Endothelial cell of umbilical vein (primary cell): ENCODE measurements at places on chromosomes 13 and 19.

DNA sequence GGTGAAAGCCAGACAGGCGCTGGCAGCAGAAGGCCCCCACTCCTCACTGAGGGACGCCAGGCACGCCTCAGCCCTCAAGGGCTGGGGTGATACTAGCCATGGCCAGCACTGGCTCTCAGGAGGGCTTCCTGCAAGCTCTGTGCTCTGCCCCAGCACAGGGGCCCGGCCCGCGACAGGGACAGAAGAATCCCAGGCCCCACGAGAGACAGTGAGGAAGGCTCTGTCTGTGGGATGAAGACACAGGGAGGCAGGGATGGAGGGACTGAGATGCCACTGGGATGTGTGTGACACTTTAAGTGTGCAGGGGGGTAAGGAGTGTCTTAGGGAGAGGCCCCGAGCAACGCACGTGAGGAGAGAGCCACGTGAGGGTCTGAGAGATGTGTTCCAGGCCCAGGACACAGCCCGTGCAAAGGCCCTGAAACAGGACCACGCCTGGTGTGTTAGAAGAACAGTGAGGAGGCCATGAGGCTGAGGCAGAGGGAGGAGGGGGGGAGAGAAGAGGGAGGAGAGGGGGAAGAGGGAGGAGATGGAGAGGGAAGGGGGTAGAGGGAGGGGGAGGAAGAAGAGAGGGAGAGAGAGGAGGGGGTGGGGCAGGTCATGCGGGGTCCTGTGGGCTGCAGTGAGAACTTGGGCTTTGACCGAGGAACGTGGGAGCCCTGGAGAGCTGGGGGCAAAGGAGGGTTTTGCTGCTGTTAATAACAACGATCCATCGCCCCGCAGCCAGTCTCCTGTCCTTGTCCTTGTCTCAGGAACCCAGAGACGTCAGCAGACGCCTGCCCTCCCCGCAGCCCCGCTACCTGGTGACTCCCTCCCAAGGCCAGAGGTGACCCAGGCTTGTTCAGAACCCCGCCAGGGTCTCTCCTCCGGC, 7.2 kb downstream of the RPL36 start:
- peaks cover 7% of the 10 kb centered on the region for H3K36me3 ChIP-seq
- H3K27me3 ChIP-seq: no peaks in the 10 kb centered on the region
- H3K27ac ChIP-seq: no peak overlapping the region
- DNase-seq: no peak

DNA sequence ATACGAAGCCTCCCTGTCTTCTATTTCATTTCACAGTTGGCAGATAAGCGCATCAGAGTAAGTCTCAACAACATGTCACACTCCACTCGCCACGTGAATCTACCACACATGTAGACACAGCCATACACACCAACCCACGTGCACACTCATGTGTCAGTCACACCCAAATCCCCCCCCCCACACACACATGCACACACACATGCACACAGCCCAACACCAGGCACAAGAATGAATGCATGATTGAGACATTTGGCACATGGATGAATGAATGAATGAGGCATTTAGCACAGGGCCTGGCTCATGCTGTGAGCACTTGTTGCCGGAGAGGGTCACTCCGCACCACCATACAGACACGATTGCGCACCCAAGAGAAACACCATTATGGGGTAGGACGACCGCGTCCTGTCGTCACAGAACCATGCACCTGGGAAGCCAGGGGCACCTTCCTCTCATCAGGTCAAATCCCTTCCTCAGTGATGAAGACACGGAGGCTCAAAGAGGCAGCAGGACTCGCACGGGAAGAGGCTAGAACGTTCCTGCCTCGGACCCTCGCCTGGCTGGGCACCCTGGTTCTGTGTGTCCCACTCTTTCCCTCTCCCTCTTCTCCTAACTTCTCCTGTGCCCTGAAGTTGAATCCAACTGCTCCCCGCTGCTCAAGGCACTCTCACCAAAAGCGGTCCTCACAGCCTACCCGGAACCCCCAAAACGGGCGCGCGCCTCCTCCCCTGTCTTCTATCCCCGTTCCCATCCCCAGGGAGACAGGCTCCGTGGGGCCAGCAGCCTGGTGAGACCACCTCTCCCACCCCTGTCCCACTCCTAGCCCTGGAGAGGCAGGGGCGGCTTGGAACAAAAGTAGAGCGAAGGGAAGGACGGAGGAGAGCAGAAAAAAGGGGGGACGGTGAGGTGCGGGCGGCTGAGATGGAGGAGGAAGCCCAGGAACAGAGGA, 1.3 kb downstream of the MEIS3 start:
- no peaks in the 10 kb centered on the region for H3K36me3 ChIP-seq
- no peak for DNase-seq
- peaks cover 58% of the 10 kb centered on the region for H3K27me3 ChIP-seq
- no peaks in the 10 kb centered on the region for H3K4me1 ChIP-seq
- H3K27ac ChIP-seq: no peak overlapping the region

DNA sequence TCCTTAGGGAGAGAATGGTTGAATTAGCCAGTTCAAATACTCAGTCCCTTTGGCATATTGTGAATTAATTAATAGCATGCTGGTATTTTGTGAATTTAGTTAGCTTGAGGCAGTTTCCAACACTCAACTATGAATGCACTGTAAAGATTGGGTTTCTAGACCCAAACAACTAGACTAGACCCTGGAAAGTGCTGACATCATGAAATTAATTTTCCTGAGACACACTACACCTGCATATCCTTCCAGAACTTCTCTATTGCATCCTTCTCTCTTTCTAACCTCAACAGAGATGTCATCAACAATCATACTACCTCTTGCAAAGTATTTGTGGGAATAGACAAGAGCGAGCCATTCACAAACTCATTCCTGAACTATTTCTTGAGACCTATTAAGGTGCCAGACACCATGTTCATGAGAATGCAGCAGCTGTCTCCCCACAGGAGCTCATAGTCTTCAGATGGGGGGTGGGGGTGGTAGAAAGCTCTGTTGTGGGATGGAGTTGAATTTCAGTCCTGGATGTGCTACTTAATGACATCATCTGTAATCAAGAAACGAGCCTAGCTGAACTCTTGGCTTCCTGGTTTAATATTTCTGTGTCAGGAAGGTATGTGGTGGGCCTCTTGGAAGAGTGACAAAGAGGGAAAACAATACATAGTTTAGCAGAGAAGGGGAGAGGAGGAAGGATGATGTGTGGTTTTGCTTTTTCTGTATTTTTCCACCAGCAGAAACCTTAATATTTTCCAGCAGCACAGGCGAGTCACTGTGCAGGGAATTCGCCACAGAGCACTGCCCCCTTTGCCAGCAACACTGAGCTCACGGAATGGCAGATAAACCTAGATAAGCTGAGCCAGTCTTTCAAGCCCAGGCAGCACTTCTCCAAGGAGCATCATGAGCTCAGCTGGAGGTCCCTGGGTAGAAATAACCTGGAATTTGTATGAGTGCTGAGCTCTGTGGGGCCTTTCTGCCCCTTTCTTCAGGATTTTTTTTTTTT, 53.1 kb upstream of the CYSLTR2 start:
- peak; percentile 98 for DNase-seq
- H3K27ac ChIP-seq: peak overlapping the region; percentile 27
- H3K4me1 ChIP-seq: peaks cover 15% of the 10 kb centered on the region

DNA sequence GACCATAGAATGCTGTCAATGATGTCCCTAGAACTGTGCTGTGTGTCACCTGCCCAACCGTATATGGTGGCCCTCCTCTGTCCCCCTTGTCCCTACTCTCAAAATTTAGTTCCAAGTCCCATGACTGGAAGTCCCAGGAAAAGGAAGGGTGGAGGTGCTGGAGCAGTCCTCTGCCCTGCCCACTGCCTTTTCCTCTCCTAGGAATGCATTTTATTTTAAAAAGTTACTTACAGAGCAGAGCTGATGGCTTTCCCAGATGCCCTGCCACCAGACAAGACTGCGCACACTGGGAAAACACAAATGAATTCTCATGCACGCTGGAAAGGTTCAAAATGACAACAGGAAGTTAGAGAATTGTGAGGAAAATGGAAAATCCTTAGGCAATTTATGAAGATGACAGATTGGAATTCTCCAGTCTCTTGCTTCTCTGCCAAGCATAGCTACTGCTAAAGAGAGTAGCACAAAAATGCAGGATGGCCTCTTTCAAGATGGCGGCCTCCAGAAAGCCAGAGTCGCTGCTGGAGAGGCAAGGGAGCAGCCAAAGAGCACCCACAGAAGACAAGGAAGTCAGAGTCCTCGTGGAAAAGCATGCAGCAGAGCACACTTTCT, 117.1 kb upstream of the TSC22D1 start:
- no peak overlapping the region for H3K4me3 ChIP-seq
- H3K27ac ChIP-seq: no peak overlapping the region
- H3K27me3 ChIP-seq: no peaks in the 10 kb centered on the region
- DNase-seq: no peak
- no peaks in the 10 kb centered on the region for H3K36me3 ChIP-seq
- H3K4me1 ChIP-seq: no peaks in the 10 kb centered on the region

DNA sequence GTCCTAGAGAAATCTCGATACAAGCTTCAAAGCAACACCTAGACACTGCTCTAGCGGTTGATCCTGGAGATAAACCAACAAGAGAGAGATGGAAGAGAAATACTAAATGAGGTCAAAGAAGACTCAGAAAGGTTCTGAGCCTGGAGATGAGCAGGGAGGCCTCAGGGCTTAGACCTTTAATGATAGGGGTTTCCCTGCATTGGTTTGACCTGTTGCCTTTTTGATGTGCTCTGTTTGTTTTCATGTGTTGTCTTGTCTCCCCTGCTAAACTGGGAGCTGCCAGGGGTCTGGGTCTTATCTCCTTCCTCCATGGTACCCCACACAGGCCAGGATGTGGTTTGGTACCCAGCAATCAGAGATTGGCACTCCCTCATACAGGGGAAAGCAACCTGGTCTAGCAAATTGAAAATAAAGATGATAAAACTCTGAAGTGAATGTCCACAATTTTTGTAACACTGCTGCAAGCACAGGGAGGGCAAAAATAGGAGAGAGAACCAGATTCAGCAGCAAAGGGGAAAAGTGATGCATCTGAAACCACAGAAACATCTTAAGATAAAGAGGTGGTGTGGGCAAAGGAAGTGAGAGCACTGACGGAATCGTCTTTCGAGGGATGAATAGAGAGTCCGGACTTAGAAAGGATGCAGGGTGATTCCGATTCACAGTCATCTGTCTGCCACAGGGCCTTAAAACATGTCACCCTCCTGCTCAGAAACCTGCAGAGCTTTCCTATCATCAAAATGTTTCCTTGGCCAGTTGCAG, 3.5 kb downstream of the FFAR2 start:
- no peaks in the 10 kb centered on the region for H3K27me3 ChIP-seq
- H3K4me3 ChIP-seq: no peak overlapping the region
- no peak overlapping the region for H3K27ac ChIP-seq
- H3K36me3 ChIP-seq: no peaks in the 10 kb centered on the region
- no peaks in the 10 kb centered on the region for H3K4me1 ChIP-seq

- no peak overlapping the region for H3K4me3 ChIP-seq
- peaks cover 3% of the 10 kb centered on the region for H3K27me3 ChIP-seq
- no peaks in the 10 kb centered on the region for H3K36me3 ChIP-seq
Observed at GRCh38 chr19:3479177-3479833, 1.0 kb downstream of the SMIM24 start.

GRCh38 chr13:52160506-52160905, 1.1 kb upstream of the NEK3 start:
- DNase-seq: no peak
- H3K27ac ChIP-seq: no peak overlapping the region
- H3K4me1 ChIP-seq: peaks cover 61% of the 10 kb centered on the region

GRCh38 chr19:29650772-29651387, 14.4 kb upstream of the PLEKHF1 start:
- H3K27me3 ChIP-seq: peaks cover 18% of the 10 kb centered on the region
- H3K36me3 ChIP-seq: no peaks in the 10 kb centered on the region
- no peak overlapping the region for H3K4me3 ChIP-seq
- no peak overlapping the region for H3K27ac ChIP-seq
- no peak for DNase-seq

GRCh38 chr19:1942078-1942933, 1.3 kb downstream of the CSNK1G2 start:
- H3K27ac ChIP-seq: peak overlapping the region; percentile 56
- peaks cover 19% of the 10 kb centered on the region for H3K4me1 ChIP-seq
- DNase-seq: peak; percentile 81
- peak overlapping the region; percentile 35 for H3K4me3 ChIP-seq
- H3K36me3 ChIP-seq: no peaks in the 10 kb centered on the region

GRCh38 chr19:35782589-35782988, 7.2 kb downstream of the ARHGAP33 start:
- no peaks in the 10 kb centered on the region for H3K36me3 ChIP-seq
- no peaks in the 10 kb centered on the region for H3K27me3 ChIP-seq
- no peaks in the 10 kb centered on the region for H3K4me1 ChIP-seq
- no peak overlapping the region for H3K4me3 ChIP-seq
- DNase-seq: no peak

DNA sequence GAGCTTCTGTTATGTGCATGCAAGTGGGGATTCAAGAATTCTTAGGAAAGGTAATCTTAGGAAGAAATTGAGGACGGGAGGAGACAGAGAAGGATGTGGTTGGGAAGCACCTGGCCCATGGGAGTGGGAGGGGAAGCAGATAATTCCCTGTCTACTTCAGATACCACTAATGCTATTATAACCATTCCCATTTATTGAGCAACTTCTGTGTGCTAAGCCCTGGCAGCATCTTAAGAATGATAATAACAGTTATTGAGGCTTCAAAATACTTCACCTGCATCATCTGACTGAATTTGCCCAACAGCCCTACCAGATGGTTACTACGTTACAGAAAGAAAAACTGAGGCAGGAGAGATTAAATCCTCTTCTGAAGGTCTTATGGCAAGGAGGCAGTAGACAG, 1.4 kb downstream of the EPS8L1 start:
- no peaks in the 10 kb centered on the region for H3K36me3 ChIP-seq
- no peak for DNase-seq
- no peak overlapping the region for H3K27ac ChIP-seq
- H3K27me3 ChIP-seq: no peaks in the 10 kb centered on the region

DNA sequence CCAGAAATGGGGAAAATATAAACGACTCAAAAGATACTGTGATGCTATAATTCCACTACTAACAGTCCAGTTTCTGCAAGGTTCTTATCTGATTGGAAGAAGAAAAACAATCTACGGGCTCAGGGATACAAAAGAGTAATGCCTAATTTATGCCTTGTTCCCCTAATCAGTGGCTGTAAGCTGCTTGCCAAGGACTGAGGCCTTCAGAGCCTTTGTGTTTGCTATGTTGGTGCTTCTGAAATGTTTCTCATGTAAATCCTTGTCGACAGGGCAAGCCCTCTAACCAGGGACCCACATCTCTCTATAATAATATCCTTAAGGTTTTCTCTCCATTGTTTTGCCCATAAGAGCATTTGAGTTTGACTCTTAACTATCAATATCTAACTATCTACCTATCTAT, 89.7 kb upstream of the CLDN10 start:
- H3K27me3 ChIP-seq: peaks cover 5% of the 10 kb centered on the region

GRCh38 chr19:27748551-27749152, 1464.3 kb downstream of the UQCRFS1 start:
- no peaks in the 10 kb centered on the region for H3K36me3 ChIP-seq
- H3K27me3 ChIP-seq: no peaks in the 10 kb centered on the region
- DNase-seq: no peak
- no peak overlapping the region for H3K27ac ChIP-seq

DNA sequence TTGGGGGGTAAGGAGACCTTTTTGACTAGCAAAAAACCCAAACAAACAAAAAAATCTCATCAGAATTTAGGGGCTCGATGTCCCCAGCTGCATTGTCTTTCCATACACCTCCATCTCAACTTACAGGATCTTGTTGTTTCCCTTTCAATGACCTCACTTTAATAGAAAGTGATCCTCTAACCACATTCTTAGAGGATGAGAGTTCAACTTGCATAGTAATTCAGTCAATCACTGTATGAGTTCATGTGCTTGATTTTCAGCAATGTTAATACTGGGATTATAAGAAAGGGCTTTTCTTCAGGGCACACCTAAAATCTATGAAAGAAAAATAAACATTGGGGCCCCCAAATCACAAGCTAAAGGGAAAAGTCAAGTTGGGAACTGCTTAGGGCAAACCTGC, 1512.0 kb downstream of the SLITRK1 start:
- H3K27me3 ChIP-seq: no peaks in the 10 kb centered on the region
- no peak for DNase-seq
- H3K4me3 ChIP-seq: no peak overlapping the region
- no peaks in the 10 kb centered on the region for H3K36me3 ChIP-seq
